ENCODE measurements at places on chromosomes 11 and 22.

GRCh38 chr11:13301522-13301921, 23.9 kb downstream of the BMAL1 start:
- no peak for DNase-seq

- no peak for DNase-seq
Observed at GRCh38 chr22:50605613-50606074, 5.1 kb downstream of the MAPK8IP2 start.

DNA sequence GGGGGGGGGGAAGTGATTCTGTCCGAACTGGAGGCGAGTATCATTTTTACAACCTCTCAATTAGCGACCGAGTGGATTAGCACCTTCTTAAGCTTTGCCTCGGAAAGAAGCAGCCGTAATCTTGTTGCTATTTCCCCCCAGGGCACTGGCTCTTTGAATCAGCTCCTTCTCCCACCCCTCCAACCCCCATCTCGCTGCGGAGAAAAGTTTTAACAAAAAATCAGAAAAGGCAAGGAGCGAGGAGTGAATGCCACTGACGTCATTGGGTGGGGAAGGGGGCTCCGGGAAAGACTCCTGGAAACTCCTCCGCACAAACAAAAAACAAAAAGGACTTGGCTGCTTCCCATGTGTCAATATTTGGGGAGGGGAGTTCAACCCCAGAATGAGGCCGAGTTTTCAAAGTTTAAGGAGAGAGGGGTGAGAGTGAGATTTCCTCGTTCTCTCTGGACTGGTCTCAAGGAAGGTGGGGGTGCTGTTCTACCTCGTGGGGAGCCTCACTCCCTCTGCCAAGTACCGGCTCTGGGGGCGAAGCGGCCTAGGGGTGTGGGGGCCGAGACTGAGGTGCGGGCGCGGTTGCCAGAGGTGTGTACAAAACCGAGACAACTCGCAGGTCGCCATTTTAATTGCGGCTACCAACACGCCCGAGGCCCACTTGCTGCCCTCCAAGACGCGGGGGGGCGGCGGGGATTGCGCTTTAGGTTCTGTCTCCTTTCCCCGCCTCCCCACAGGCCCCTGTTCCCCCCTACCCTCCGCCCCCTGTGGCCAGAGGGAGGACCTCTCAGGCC, 2.5 kb upstream of the PAX6 start:
- DNase-seq, result no peak

GRCh38 chr11:118691926-118692830, 12.7 kb upstream of the TREH start:
- DNase-seq, result no peak

DNA sequence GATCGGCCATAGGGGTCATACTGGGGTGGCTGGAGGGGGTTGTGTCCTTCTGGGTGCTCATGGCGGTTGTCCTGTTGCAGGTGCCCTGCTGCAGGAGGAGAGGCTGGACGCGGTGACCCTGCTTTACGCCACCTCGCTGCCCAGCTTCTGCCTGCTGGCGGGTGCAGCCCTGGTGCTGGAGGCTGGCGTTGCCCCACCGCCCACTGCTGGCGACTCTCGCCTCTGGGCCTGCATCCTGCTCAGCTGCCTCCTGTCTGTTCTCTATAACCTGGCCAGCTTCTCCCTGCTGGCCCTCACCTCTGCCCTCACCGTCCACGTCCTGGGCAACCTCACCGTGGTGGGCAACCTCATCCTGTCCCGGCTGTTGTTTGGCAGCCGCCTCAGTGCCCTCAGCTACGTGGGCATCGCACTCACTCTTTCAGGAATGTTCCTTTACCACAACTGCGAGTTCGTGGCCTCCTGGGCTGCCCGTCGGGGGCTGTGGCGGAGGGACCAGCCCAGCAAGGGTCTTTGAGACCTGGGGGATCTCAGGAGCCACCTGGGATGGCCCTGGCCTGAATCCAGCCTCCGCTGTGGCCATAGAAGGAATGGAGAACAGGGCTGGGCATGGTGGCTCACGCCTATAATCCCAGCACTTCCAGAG, 11.1 kb downstream of the SLC35E4 start:
- no peak for DNase-seq

DNA sequence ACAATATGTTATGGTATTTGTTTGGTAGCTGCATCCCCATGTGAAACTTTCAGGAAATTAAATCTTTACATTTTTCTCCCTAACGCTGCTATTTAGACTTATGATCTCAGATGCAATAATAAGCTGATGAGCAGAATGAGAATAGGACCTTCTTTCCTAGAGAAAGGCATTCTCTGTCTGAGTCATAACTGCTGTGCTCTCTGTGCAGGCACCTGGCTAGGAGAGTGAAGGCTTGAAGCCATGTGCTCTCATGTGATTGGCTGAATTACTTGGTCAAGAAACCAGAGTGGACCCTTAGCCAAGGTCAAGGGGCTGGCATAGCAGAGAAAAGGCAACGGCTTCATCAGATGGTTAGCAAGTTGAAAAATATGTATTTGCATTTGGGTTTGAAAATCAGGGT, 185.0 kb downstream of the ADAMTS15 start:
- DNase-seq, result no peak

DNA sequence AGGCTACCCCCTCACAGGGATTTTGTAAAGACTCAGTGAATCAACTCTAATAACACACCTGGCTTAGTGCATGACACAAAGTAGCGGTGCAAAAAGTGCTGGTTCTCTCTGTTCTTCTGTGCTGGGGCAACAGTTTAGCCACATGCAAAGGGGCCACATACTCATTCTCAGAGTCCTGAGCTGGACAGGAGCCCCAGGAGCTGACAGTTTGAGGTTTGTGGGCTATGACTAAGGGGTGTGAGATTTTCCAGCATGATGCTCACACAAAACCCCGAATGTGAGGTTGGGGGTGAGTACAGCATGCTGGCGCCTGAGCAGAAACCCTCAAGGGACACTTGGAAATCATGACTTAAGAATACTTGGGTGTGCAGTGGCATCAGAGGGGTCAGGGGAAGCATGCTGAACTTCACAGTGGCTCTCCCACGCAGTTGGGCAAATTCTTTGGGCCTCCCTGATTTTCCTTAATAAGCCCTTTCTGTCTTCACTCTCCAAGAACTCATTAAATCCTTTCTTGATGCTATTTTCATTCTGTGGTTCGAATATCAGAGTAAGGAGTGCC, 31.0 kb downstream of the TMPRSS5 start:
- DNase-seq, result no peak
